ENCODE measurements at places on chromosomes 2 and 18.

GRCh38 chr2:9779596-9780264, 63.5 kb upstream of the TAF1B start:
- DNase-seq = no peak

- no peak for DNase-seq
Measured at GRCh38 chr2:71004857-71005256, 10.2 kb upstream of the TEX261 start.

- no peak for DNase-seq
Measured at GRCh38 chr2:163681745-163682144, 54.1 kb downstream of the FIGN start.

DNA sequence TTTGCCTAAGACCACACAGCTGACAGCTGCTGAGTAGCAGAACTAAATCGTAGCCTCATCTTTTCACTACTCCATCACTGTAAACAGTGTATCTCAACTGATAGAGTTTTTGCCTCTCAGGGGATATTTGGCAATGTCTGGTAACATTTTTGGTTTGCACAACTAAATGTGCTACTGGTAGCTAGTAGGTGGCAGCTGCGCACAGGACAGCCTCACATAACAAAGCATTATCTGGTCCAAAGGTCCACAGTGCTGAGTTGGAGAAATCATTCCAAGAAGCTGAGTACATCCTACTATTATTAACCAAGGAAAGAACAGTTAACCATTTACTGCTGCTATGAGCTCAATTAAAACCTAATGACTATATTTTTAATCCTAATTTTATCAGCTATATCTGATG, 6.1 kb upstream of the CCDC102B start:
- no peak for DNase-seq

DNA sequence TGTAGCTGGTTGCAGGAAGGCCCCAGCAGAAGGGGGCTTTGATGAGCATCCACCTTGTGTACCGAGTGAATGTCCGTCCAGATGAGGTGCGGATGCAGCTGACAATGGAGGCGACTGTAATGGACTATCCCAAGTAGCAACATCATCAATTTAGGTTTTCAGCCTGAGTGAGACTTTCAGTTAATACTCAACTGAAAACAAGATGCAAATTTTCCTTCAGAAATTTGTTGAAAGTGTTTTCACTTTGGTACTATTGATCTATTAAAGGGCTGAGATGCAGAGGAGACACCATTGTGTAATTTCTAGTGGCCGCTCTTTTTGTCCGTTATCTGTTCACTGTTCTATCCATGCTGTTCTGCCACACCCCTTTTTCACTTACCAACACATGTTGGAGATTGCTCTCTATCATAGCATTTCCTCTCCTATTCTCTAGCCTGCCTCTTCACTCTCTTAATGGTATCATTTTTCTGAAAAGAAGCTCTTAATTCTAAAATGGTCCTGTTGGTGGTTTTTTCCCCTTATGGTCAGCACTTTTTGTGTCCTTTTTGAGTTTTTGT, 12.0 kb upstream of the CASP8 start:
- DNase-seq = no peak

DNA sequence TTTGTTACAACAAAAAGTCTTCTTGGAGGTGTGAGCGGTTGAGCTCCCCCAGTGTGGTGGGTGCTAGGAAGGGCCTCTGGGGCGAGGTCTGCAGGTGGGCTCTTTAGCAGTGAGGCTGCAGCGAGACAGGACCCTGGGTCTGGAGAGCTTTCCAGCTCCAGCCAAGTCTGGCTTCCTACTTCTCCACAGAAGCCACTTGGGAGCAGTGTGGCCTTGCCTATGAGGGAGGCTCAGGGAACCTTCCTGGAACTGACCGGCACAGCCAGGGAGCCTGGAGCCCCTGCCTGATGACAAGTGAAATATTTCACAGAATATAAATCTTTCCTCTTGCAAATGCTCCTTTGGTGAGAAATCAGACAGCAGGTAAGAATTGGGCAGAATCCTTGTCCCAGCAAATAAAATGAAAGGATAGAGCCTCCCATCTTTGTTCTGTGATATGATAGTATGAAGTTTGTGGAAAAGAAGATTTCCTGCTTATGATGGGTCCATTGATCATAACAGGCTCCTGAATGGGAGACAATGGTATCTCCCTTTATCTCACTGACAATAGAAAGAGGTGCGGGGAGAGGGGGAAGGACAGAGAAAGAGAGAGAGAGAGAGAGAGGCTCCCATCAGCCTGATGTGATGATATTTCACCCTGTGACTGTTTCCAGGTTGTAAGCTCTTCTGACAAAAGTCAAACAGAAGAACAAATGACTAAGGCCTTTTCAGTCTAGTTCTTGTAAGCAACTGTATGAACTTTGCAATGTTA, 289.8 kb upstream of the SPRED2 start:
- DNase-seq = no peak

- DNase-seq = no peak
Measured at GRCh38 chr18:63297687-63298399, 21.7 kb downstream of the BCL2 start.

DNA sequence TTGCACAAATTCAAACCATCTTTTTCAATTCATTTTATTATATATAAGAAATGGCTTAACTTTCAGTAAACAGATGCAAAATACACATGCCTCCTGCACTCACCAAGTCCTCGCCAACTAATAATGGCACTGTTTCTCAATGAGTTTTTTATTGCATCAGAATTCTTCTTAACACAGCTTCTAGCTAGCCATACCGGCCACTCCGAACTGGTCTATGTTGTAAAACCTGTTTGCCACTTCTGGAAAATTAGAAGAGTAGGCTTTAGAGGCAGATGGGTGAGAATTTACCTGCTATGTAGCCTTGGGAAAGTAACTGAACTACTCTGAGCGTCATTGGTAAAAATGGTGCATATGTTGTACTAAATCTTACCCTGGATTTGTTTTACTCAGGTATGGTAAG, 100.6 kb upstream of the LHCGR start:
- DNase-seq = no peak

GRCh38 chr18:41996020-41996419, 41.0 kb downstream of the PIK3C3 start:
- no peak for DNase-seq

DNA sequence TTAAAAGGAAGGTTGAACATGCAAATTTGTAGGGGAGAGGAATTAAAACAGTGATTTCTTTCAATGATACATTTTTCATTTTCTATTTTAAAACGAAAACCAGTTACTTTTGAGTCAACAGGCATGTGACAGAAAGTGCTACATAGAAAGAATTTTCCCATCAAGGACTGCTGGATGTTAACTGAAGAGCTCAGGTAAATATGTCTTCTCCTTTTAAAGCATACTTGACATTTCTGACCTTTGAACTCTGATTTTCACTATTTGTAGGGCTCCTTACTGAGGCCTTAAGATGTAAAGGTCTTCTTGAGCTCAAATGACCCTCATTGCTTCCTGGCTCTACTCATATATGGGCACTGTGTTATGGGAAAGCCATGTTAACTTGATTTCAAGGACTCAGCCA, 32.4 kb downstream of the FIGN start:
- DNase-seq = no peak

GRCh38 chr2:131674174-131674507, 146.5 kb downstream of the CCDC74A start:
- DNase-seq = no peak

- no peak for DNase-seq
Measured at GRCh38 chr2:62344472-62344871, 148.6 kb downstream of the B3GNT2 start.

DNA sequence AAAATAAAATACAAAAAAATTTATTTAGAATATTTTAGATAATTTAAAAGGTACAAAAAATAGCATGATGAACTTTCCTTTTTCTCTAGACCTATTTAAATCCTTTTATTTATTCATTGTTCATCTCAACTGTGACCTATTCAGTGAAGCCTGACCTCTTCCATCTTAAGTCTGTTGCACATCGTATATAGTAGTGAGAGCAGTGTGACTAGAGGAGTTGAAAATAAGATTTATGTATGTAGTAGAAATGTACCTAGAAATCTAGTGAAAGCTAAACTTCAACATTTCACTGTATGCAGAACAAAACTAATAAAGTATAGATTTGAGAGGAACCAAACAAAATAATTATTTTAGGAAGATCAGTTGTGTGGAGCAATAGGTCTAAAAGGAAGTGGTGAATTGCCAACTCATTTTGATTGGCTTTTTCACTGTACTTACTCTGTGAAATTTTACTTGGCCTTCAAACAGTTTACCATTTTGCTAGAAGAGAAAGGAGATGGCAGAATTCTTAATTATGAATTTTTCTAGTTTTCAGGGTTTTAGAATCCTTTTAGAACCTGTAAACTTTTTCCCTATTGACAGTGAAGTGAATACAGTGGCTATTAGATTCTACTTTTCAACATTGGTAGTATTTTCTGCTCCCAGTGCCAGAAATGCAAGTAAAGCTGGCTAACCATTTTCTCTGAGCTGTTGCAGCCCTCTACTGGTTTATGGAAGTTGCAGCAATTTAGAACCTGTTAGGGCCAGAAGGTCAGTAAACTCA, 11.0 kb downstream of the ANKRD12 start:
- DNase-seq = no peak

GRCh38 chr18:12491611-12492435, 84.1 kb downstream of the PRELID3A start:
- no peak for DNase-seq

GRCh38 chr18:48155856-48156255, 225.4 kb upstream of the SMAD2 start:
- no peak for DNase-seq

DNA sequence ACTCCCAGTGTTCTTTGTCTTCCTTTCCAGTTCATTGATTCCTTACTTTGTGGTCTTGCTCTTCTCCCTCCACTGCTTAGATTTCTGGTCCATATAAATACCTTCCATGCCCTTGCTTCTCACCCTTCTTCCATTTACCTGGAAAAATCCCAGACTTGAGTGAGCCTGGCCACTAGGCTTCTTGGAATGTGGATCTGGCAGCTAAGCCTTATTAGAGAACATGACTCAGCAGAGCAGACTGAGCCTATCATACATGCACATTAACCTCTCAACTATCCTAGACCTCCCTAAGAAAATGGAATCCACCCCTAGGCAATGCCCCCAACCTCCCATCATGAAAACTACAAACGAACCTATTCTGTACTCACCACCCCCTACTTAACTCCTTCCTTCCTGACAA, 127.7 kb downstream of the RHBDD1 start:
- DNase-seq = no peak

GRCh38 chr2:141384676-141385075, 746.1 kb downstream of the LRP1B start:
- DNase-seq = no peak

DNA sequence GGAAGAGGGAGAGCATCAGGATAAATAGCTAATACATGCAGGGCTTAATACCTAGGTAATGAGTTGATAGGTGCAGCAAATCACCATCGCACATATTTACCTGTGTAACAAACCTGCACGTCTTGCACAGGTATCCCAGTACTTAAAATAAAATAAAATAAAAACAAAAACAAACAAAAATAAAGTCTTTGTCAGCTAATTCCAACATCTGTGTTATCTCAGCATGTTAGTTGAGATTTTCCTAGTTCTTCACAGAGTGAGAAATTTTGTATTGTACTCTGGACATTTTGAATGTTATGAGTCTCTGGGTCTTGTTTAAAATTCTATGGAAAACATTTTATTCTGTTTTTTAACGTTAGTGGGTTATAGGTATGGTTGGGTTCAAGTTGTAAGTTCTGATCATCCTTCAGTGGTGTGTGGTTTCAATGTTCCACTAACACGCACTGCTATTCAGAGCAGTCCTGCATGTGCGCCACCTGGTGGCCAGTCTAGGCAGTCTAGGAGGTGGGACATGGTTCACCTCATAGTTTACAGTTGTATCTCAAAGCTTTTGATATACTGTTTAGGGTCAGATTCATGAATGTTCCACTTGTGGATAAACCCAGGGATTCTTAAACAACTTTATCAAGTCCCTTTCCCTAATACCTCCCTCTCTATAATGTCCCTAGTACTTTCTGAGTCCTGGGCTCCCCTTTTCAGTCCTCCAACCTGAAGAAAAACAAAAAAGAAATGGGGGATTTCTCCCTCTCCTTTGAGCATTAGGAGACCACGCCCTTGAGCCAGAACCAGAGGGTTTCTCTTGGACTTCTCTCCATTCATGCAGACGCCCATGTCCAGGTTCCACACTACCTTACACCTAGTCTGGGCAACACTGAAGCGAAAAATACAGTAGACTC, 213.4 kb upstream of the GATA6 start:
- DNase-seq = peak; percentile 65

- DNase-seq = no peak
Measured at GRCh38 chr18:36762074-36762473, 66.7 kb downstream of the TPGS2 start.

GRCh38 chr2:223215254-223215516, 163.2 kb downstream of the KCNE4 start:
- no peak for DNase-seq

DNA sequence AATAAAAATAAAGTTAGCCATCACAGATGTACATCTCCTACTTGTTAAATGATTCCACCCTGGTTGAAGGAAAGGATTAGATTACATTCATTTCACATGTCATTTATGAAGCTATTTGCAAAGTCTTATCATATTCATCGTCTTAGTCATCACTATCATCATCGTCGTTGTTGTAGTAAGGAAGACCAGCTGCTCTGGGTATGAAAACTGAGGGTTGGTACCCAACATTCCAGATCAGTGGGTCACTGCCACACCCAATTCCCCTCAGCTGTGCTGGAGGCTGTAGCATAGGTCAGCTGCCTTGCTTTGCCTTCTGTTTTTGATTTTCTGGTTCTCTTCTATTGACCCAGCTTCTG, 20.9 kb upstream of the CCBE1 start:
- DNase-seq = no peak

Data from activated T-helper 9 cell treated with anti-CD3 and anti-CD28 coated beads, Interleukin-2, amount 50 U/mL, for 16 hours (primary cell).